Stimulated activated memory B cell treated with anti-CD40 and anti-IgM and Interleukin-4, amounts not matched to agents 10 μg/mL and 1 μg/mL and 100 μg/mL, for 72 hours (primary cell): ENCODE measurements at places on chromosomes 12 and 14.

- H3K27ac ChIP-seq = no peak overlapping the region
- H3K4me1 ChIP-seq = no peaks in the 10 kb centered on the region
- no peak for ATAC-seq
- no peaks in the 10 kb centered on the region for H3K27me3 ChIP-seq
- no peak overlapping the region for H3K4me3 ChIP-seq
These were observed 46.4 kb upstream of the BMP4 start for GRCh38 chr14:54003064-54003463.

DNA sequence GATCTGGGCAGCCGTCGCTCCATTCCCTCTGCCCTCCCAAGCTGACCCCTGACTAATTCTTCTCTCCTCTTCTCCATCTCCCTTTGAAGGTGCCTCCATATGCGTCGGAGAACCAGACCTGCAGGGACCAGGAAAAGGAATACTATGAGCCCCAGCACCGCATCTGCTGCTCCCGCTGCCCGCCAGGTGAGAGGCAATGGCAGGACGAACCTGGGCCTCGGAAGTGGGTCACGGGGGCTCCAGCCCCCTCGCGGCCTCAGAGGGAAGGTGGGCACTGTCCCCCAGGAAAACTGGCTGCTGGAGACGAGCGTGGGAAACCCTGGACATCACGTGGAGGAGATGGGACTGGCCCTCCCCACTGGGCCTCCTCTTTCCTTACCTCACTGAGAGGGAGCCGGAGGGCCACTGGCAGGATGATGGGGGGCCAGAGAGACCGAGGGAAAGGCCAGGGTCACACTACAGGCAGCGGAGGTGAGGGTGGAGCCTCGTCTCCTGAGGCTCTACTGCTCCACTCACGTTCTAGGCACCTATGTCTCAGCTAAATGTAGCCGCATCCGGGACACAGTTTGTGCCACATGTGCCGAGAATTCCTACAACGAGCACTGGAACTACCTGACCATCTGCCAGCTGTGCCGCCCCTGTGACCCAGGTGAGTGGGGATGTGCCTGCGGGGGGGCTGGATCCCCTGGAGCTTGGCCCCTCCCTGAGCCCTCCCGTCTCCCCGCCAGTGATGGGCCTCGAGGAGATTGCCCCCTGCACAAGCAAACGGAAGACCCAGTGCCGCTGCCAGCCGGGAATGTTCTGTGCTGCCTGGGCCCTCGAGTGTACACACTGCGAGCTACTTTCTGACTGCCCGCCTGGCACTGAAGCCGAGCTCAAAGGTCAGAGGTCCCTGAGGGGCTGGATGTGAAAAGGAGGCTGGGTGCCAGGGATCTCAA, 806 bp downstream of the LTBR start:
- H3K4me3 ChIP-seq = no peak overlapping the region
- H3K27ac ChIP-seq = no peak overlapping the region
- peaks cover 6% of the 10 kb centered on the region for H3K4me1 ChIP-seq

DNA sequence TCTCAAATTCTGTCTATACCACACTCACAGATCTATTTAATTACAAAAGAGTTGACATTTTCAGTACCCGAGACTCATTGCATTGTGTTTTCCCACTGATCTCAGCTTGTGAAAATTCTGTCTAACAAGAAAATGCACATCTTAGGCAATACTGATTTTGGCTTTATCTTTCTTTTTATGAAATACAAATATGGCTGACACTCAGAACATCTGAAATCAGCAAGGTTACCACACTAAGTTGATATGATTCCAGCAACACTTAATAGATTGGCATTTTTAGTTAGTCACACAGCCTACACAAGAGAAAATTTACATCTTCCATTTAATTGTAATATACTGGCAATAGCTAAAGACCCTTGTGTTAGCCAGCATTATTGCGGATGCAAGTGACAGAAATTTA, 40.3 kb downstream of the PEX5 start:
- no peak overlapping the region for H3K4me3 ChIP-seq
- H3K4me1 ChIP-seq = no peaks in the 10 kb centered on the region
- H3K27ac ChIP-seq = no peak overlapping the region
- ATAC-seq = no peak

- H3K4me1 ChIP-seq = peaks cover 7% of the 10 kb centered on the region
- no peak overlapping the region for H3K4me3 ChIP-seq
- peaks cover 42% of the 10 kb centered on the region for H3K27me3 ChIP-seq
These were observed 196.6 kb upstream of the DIO3 start for GRCh38 chr14:101364503-101365328.

GRCh38 chr12:97259098-97259497, 203.5 kb upstream of the RMST start:
- no peak overlapping the region for H3K4me3 ChIP-seq
- H3K27ac ChIP-seq = no peak overlapping the region
- no peaks in the 10 kb centered on the region for H3K36me3 ChIP-seq
- no peaks in the 10 kb centered on the region for H3K27me3 ChIP-seq
